ENCODE measurements at places on chromosomes 11 and 22.

GRCh38 chr11:6925636-6926207 is 504 bp upstream of the ZNF215 start:
- DNase-seq: peak; percentile 7

DNA sequence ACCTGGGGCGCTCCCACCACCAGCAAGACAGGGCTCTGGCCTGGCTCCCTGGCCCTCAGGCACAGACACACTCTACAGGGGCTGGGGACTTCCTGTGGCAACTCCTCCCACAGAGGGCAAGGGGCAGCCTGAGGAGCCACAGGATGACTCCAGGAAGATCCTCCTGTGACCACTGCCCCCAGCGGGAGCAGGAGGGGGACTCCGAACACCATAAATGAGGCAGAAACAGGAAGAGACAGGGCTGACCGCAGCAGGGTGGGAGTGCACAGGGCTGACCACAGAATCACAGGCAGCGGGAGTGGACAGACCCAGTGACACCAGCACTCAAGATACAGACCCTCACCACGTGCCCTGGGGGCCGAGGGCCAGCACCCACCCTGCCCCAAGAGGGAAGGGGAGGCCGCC is 10.8 kb downstream of the ARAP1 start:
- DNase-seq: no peak

DNA sequence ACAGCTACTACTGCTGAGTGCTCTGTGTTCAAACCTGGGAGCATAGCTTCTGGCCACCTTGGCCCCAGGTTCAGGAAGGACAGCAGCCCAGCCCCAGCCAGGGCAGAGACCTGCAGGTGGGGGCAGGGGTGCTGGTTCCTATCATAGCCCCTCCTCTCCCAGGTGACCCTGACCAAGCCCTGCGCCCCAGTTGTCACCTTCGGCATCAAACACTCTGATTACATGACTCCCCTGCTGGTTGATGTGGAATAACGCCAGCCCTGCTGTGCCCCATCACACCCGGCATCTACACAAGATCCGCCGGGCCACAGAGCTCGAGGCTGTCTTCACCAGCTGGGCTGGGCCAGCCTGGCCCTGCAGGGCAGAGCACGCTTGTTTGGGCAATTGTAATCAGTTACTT is 6.9 kb downstream of the SCGB1C1 start:
- DNase-seq: no peak

DNA sequence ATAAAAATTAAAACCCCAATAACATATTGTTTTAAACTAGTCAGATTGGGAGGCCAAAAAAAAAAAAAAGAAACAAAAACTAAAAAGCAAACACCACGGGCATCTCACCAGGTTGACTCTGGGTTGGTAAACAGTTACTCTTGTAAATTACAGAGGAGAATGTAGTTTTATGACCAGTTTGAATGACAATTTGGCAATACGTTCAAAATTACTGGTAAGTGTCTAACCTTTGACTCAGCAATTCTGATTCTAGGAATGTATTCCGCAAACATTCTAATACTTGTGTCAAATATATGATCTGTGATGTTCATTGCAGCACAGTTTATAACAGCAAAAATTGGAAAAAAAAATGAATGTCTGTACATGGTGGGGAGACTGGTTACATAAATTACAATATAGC is 1376.0 kb downstream of the TBC1D22A start:
- no peak for DNase-seq

DNA sequence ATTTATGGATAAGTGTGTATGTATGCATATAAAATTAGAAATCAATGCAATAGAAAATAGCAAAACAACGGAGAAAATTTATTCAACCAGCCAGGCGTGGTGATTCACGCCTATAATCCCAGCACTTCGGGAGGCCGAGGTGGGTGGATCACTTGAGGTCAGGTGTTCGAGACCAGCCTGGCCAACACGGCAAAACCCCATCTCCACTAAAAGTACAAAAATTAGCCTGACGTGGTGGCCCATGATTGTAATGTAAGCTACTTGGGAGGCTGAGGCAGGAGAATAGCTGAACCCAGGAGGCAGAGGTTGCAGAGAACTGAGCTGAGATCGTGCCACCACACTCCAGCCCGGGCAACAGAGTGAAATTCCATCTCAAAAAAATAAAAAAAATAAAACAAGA is 5.5 kb downstream of the KRTAP5-6 start:
- DNase-seq: no peak

GRCh38 chr11:63444160-63444559 is 46.8 kb downstream of the PLAAT5 start:
- no peak for DNase-seq

- no peak for DNase-seq
These were observed 6.5 kb downstream of the CSNK1E start for GRCh38 chr22:38310518-38311322.

DNA sequence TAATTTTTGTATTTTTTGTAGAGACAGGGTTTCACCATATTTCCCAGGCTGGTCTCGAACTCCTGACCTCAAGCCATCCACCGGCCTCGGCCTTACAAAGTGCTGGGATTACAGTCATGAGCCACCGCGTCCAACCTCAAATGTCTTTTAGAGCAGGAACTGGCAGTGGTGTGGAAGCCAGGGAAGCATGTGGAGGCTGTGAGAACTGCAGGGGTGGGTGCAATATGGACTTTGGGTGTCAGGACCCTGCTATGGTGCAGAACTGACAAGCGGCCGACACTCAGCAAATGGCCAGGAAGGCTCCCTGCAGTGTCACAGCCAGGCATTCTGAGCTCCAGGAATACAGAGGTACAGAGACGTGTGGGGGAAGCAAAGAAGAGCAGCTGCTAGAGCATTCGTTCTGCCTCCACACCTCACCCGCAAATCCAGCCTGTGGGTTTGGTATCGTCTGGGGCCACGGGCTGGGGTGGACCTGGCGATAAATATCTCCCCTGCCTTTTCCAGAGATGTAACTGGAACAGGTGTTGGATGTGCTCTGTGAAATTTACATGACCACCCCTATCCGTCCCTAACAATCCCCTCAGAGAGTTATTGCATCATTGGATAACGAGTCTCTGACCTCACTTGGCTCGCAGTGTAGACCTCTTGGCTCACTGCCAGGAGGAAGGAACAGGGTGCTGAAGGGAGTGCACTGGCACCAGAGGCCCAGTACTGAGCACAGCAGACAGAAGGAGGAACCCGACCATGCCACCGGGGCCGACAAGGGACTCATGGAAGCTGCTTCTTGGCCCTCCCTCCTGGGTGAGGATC is 624.7 kb upstream of the B3GAT1 start:
- no peak for DNase-seq

GRCh38 chr11:9992306-9992705 is 301.7 kb downstream of the SBF2 start:
- peak; percentile 42 for DNase-seq

DNA sequence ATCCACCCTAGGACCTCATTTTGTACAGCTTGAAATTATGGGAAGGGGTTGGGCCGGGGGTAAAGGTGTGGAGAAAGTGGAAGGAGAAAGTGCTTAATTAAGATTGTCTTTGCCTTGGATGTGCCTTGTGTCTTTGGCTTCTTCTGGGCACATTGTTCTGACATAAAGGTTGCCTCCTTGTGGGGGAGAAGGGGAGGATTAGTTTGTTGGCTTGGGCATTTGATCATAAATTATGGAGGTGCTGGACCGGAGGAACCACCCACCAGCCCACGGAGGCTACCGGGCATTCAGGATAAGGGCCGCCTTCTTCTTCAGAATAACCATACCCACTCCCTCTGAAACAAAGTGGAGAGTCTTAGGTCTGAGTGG is 1.3 kb downstream of the PAFAH1B2 start:
- peak; percentile 50 for DNase-seq

DNA sequence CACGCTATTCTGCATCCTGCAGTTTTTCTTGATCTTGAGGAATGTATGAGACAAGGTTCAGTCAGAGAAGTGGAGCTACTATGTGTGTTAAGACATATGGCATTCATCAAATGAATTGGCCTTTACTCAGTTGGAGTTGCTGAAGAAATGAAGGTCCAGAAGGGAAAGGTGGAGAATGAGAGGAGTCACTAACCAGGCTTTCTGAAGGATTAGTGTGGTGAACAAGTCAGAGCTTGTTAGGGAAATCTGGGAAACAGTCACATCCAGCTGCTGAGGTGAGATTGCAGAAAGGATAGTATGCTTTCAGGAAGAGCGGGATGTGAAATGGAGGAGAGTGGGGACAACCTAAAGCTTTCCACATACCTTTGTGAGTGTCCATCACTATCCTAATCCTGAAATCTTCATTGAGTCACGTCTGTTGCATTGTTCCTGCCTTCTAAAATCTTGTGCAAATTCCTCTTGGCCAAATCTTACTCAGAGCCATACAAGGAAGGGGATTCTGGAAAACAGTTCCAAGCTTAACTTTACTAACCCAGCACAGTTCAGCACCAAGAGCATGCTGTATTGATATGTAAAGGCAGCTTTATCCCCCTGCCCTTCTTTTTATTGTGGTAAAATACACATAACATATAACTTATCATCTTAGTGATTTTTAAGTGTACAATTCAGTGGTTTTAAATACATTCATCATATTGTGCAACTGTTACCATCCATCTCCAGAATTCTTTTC is 11.4 kb upstream of the PITPNB start:
- peak; percentile 49 for DNase-seq

GRCh38 chr11:80873310-80873999 is 1432.6 kb upstream of the TENM4 start:
- DNase-seq: peak; percentile 4

GRCh38 chr11:132114185-132114584 is 743.8 kb downstream of the NTM start:
- peak; percentile 52 for DNase-seq

DNA sequence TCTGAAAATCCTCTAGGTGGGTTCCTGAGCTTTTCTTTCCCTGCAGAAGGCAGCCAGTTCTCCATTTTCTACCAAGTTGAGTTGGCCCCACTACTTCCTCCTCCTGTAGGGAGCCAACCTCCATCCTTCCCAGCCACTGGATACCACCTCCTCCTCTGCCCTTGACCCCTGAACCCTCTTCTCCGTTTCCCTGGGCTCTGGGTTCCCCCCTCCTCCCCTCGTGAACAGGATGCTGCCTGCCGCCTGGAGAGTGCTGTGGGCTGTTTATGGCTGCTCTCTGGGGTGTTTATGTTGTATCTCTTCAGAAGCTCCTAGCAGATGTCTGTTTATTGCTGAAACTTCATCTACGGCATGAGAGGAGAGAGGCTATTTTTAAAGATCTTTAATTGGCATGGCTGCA is 8.6 kb downstream of the MICAL2 start:
- DNase-seq: no peak

- DNase-seq: no peak
These were observed 511.2 kb upstream of the RAG2 start for GRCh38 chr11:37109286-37109585.

DNA sequence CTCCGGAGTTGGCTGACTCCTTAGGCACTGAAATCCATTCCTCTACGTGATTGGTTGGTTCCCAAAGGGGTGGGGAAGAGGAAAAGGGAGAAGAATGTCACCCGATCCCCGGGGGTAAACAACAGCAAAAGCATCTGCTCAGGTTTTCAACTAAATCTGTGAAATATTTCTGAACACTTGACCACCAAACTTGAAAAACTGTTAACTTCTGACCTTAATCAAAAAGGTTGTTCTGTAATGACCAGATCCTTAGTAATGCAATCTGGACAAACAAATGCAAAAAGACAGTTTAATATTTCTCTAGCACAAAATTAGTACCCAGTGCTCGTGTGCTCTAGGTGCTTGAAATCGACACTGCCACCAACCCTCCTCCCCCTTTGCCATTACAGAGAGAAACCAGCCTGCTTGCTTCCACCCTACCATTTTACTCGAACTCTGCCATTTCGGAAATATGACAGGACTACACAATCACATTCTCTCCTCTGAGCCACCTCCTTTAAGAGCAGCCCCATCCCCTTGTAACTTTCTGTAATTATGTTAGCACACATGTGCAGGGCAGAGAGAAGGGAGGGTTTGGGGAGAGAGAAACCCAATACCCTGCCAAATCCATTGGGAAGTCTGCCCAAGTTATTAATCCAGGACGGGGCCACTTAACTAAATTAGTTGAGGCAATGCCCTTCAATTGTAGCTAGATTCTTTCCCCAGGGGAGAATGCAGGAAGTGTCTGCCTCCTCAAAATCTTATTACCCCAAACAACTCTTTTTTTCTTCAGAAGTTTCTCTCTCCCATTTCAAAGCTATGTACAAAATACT is 113.8 kb downstream of the RBFOX2 start:
- peak; percentile 89 for DNase-seq

GRCh38 chr22:28907311-28908008 is 24.1 kb downstream of the ZNRF3 start:
- DNase-seq: no peak

DNA sequence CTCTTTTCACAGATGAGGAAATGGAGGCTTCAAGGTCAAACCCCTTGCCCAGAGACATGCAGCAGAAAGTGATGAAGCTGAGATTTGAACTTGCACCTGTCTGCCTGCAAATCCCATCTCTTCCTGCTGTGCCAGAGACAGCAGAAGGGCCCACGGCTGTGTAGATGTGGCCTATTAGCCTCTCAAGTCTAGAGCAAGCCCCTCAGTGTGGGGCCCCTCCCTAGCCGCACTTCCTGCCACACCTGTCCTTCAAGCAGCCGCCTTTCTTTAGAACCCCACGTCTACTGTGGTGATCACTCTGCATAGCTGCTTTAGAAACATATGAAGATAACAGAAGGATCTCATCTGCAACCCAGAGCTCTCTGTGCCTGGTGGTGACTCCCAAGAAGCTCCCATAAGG is 41.2 kb upstream of the JAM3 start:
- no peak for DNase-seq

DNA sequence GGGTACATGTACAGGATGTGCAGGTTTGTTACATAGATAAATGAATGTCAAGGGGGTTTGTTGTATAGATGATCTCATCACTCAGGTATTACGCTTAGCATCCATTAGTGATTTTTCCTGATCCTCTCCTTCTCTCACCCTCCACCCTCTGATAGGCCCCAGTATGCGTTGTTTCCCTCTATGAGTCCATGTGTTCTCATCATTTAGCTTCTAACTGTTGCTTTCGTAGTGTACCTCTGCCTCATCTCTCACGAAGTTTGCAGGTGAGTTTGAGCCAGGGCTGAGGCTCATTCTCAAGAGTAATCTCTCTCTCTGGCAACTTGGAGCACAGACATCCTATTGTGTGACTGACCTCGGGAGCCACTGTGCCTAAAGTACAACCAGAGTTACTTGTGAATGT is 4.7 kb upstream of the HBE1 start:
- DNase-seq: no peak

GRCh38 chr11:7589861-7590260 is 76.1 kb downstream of the PPFIBP2 start:
- DNase-seq: no peak

- no peak for DNase-seq
These were observed 165.0 kb downstream of the RCN1 start for GRCh38 chr11:32255841-32256240.

- DNase-seq: no peak
These were observed 54.4 kb upstream of the INCENP start for GRCh38 chr11:62069374-62069773.
